ENCODE measurements at places on chromosomes 7 and 10.
A peak's percentile ranks its signal among the peaks of the same experiment; 100 is the strongest.

DNA sequence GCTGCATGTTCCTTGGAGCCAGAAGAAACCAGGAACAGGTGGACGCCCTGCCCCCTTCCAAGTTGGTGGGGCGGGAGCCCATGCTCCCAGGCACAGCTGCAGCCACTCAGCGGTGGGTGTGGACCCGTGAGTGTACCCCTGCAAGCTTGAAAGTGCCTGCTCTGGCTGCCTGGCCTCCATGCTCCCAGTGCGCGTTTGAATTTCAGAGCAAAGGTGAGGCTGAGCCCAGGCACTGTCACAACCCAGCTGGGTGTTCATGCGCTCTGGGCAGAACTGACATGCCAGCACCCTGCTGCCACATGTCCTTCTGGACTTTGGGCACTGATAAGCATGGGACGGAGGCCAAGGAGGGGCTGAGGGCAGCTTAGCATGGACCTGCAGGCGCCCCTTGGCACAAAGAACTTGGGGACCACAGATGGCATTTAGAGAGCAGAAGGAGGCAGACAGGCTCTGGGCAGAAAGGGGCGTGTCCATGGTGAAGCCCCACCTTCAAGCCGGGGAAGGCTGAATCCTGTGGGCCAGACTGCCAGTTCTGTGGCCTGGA is 402.0 kb upstream of the NRG3 start:
- no peak for DNase-seq

DNA sequence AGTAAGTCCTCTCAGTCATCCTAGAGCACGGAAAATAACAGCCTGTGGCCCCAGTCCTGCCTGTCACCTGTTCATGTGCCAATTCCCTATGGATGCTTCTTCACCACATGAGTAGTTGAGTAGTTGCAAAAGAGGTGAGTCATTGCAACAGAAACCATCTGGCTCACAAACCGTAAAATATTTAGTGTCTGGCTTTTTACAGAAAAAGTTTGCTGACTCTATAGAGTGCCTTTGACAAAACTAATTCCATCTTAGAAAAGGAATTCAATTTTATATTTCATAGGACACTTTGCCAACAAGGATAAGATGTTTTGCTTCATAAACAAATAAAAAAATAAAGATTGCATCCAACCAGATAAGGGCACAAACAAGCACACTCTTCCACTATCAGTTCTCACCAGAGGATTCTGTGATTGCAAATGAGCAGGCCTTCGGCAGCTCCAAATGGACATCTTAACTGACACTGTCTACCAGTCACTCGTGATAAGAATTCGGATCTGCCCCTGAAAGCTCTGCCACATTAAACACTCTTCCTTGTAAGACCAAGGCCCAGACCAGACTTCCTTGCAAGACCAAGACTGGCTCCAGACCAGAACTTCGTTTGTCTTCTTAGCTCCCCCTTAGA is 242.7 kb upstream of the SEMA3C start:
- DNase-seq: peak; percentile 21

- DNase-seq: no peak
These were observed 84.6 kb downstream of the MACC1 start for GRCh38 chr7:20132585-20132984.

GRCh38 chr7:87875151-87876039 is 765 bp downstream of the SLC25A40 start:
- no peak for DNase-seq

- DNase-seq: no peak
These were observed 16.9 kb downstream of the SVIL start for GRCh38 chr10:29617880-29618340.

DNA sequence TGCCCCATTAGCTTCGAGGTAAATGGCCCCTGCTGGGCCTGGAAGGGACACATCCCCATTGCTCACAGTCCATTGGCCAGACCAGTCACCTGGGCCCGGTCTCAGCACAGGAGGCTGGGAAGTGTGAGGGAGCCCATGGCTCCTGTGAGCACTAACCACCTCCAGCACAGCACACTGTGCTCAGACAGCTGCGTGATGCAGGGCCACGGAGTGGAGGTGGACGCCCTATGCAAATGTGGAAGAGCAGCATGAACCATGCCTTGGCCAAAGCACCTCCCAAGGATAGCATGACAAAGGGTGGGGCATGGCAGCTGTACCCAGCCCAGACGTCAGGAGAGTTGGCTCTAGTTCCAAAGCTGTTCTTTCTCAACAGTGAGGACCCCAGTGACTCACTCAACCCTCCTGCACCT is 120.1 kb upstream of the ZMIZ1 start:
- DNase-seq: no peak

DNA sequence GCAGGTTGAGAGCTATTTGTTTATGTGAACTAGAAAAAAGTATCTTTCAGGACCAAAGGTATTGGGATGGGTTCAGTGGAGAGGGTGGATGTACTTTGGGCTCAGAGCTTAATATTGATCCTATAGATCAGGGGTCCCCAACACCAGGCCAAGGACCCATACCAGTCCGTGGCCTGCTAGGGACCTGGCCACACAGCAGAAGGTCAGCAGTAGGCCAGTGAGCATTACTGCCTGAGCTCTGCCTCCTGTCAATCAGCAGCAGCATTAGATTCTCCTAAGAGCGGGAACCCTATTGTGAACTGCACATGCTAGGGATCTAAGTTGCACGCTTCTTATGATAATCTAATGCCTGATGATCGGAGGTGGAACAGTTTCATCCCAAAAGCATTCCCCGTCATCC is 115.8 kb upstream of the WDR11 start:
- no peak for DNase-seq

GRCh38 chr7:131586259-131586658 is 29.8 kb upstream of the PODXL start:
- DNase-seq: no peak

DNA sequence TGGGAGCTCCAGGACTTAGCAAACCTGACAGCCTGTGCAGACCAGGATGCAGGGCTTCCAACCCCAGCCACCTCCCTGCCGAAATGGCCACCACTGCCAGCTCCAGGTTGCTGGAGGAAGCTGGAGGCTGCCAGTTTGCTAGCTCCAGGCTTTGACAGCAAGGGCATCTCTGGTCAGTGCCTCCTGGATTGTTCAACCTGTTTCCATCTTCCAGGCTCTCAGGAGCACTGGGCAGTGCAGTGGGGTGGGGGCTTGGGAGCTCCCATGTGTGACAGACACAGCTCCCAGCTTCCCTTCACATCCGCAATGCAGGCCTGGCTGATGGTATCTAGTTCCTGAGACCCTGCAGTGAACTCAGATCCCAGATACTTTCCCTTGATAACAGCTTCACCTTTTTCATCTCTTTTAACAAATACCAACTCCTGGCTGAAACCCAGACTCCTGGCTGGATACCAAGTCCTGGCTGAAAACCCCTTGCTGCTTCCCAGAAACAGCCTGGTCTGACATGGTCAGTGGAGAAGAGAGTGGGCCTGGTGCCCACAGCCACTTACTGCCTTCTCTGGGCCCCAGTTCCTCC is 20.8 kb upstream of the RET start:
- no peak for DNase-seq

GRCh38 chr10:133058331-133059092 is 29.2 kb upstream of the ADGRA1 start:
- no peak for DNase-seq

- DNase-seq: no peak
These were observed 48.1 kb upstream of the TES start for GRCh38 chr7:116162254-116162653.

GRCh38 chr10:80444124-80444523 is 10.0 kb upstream of the TSPAN14 start:
- DNase-seq: no peak

- DNase-seq: no peak
These were observed 89.1 kb upstream of the NANOS1 start for GRCh38 chr10:118940386-118940785.

DNA sequence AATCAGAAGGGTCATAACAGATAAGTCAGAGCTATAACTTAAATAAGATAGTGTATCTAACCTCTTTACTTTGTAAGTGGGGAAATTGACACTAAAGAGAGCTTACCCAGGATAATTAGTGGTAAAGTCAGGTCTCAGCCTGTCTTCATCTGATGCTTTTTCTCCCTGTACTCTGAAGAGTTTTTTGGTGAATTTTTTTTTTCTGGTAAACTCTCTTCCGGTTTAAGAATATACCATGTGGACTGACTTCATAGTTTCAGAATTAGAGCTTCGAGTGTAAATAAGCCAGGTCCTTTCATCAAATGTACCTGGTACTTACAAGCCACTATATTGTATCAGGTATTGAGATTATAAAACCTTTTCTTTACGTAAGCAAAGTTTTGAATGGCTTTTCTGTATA is 6.8 kb downstream of the MINPP1 start:
- DNase-seq: no peak

- DNase-seq: no peak
These were observed 31.0 kb upstream of the WNT16 start for GRCh38 chr7:121297843-121298242.

DNA sequence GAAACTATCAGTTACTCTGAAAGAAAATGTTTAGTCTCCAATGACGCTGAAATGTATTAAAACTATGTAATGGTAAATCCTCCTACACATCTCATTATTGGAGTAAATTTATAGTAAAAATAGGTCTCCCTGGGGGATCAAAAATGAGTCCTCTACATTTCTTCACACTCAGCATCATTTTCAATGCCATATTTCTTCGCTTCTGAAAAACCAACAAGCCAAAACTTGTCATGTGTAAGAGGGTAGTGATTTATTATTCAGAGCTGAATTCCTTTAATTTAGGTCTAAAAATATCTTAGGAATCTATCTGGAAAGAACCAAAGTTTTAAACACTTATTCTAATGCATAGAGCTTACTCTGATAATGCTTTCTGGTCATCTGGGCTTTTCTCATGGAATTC is 3.0 kb downstream of the PDK4 start:
- no peak for DNase-seq

DNA sequence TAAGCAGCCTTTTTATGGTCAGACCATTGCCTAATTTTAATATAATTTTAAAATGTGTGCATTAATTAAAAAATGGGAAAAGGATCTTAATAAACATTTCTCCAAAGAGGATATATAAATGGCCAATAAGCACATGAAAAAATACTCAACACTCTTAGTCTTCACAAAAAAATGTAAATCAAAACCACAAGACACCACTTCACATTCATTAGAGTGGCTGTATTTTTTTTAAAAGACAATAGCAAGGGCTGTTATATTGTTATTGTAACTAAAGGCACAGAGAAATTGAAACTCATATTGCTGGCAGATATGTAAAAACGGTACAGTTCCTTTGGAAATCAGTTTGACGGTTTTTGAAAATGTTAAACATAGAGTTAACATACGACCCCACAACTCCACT is 3.2 kb upstream of the CROT start:
- no peak for DNase-seq

DNA sequence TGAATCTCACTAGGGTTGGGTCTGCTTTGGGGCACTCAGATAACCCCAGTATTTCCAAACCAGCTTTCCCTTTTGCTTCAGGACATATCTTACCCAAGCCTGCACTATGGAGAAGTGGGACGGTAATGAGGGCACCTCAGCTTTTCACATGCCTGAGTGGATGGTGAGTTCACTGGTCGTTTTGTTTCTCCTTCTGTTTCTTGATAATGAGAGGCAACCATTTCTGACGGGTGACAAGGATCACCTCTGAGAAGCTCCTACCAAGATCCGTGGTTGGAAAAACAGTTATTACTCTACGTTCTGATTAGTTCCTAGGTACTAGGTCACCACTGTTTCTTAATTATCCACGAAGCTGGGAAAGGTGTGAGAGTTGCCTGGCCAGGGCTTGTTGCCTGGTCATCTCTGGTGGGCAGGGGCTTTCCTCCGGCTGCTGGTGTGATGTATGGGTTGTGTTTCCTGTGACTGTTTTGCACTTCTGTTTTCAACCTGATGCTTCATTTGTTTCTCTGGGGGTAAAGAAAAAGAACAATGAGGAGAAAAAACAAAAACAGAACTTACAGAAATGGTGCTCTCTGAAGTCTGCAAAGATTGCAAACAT is 65.7 kb upstream of the STRIP2 start:
- DNase-seq: no peak

DNA sequence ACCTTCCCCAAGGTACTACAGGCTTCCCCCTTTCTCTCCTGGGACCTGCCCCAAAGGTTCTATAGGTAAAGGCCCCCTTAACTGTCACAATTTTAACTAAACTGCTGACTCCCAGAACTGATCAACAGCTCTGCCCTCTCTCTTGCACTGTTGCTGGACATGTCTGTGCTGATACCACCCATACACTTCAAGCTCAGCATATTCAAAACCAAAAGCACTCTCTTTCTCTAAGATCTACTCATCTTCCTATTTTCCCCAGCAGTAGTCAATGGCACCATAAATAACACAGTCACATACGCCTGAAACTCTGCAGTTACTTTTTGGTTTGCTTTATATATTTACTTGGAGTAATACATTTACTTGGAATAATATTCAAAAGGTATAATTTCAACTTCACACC is 12.3 kb downstream of the OSBPL3 start:
- no peak for DNase-seq

DNA sequence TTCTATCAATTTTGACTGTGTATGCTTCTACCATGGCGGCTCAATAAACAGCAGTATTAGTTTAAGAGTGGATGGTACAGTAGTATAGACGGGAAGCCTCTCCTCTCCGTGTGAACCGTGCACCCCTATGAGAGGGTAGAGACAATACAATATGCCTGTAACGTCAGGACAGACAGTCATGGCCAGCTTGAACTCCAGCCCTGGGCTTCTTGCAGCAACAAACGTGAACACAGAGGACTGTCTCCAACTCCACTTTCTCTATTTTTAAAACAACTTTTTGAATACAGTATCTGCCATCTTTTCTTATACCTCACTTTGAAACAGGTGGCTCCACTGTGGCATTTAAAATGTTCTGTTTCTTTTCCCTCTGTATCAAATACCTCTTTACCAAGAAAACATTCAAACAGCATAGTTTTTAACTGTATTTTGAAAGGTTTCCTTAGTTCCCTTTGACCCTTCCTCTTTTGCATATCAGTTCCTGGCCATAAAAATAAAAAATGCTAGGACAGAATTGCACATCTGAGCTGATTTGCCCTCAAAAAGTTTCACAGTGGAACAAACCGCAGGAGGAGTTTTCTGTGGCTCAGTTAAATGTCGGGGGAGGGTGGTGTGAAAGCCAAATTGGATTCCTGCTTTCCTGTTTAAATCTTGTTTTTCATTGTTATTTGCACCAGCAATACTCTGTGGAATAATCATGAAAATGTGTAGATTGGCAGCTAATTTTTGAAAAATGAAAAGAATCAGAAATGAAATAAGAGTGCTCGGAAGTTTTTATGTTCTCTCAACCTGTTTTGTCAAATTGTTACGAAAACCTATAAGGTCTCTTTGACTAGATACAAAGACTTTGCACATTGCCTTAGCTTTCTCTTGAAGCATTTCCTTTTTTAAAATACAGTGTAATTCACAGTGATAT is 8.0 kb downstream of the IKZF1 start:
- DNase-seq: no peak

DNA sequence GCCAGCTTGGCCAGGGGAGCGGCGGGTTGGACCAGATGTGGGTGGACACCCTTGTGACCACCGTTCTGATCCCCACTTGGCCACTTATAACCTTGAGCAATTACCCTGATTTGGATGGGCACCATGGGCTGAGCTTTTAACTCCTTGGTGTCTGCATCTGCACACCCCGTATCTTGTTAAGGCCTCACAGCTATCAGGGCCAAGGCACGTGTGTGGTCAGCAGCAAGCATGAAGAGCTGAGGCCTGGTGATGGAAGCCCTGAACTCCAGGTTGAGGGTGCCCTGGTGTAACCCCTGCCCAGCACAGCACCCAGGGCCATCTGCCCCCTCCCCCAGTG is 89.2 kb downstream of the ZMIZ1 start:
- no peak for DNase-seq

Data from D341Med (cell line).